Activated CD4-positive, alpha-beta T cell treated with anti-CD3 and anti-CD28 coated beads, Interleukin-2, amount 50 U/mL, for 1 hour (primary cell): ENCODE measurements at places on chromosomes 5 and 9.

GRCh38 chr9:133553973-133554713 lies 19.6 kb downstream of the ADAMTSL2 start:
- DNase-seq, result no peak

DNA sequence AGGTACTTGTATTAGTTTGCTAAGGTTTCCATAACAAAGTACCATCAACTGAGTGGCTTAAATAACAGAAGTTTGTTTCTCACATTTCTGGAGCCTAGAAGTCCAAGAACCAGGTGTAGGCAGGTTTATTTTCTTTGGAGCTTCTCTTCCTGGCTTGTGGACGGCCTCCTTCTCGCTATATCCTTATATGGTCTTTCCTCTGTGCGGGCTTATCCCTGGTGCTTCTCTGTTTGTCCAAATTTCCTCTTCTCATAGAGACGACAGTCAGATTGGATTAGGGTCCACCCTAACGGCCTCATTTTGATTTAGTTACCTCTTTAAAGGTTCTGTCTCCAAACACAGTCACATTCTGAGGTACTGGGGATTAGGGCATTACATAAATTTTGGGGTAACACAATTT lies 88.3 kb downstream of the RMI1 start:
- DNase-seq, result no peak

DNA sequence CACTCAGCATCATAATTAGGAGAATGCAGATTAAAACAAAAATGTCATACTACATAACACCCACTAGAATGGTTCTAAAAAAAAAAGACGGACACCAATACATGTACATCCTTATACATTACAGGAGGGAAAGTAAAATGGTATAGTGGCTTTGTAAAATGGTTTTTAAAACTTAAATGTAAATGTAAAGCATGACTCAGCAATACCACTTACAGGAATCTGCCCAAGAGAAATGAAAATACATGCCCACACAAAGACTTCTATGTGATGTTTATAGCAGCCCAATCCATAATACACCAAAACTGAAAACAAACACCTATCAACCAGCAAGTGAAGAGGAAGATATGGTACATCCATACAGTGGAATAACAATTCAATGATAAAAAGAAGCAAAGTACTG lies 939.1 kb upstream of the ACO1 start:
- no peak for DNase-seq

- no peak for DNase-seq
Measured at GRCh38 chr9:86488345-86488744, 134.1 kb upstream of the TUT7 start.

GRCh38 chr9:93670208-93671019 lies 94.0 kb downstream of the PHF2 start:
- DNase-seq, result no peak

DNA sequence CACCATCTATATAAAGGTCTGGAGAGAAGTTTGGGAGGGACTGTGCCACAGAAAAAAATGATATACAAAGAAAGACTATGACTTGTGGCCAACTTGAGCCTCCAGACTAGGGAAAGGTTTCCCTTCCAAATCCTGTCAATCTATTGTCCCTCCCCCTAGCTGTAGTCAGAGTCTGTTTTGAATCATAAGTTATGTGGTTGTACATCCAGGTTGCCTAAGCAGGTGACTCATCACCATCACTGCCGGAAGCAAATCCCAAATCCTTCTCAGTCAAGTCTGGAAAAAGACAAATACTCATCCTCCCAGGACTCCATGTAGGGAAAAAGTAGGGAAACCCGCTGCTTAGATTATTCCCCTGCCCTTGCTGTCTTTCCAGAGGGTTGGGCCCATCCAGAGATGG lies 235.7 kb downstream of the CDK5RAP2 start:
- no peak for DNase-seq

- no peak for DNase-seq
Measured at GRCh38 chr5:29077451-29077850, 2039.1 kb upstream of the CDH9 start.

DNA sequence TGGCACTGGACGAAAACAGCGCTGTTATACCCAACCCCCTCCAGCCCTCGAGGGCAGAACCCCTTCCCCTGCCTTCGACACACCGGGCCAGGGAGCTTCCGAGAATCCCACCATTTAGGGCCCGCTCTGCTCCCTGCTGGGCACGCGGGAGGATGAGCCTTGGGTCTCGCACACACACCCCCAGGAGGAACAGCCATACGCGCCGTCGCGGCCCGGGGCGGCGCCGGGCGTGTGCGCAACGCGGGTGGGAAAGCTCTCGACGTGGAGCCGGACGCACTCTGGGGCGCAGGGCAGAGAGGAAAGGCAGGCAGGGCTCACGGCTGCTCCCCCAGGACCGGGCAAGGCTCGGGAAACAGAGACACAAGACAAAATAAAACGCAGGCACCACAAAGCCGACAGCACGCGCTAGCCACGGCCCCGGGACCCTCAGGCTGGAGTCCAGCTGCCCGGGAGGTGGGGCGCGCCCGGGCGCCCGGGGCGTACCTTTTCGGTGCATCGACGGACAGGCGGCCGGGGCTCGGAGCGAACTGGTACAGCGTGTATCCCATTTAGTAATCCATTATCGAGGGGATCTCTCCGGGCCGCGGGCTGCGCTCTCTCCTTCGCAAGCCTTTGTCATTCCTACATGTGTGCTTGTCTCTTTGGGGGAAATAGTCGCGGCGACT lies 789 bp downstream of the SEMA6A start:
- no peak for DNase-seq

DNA sequence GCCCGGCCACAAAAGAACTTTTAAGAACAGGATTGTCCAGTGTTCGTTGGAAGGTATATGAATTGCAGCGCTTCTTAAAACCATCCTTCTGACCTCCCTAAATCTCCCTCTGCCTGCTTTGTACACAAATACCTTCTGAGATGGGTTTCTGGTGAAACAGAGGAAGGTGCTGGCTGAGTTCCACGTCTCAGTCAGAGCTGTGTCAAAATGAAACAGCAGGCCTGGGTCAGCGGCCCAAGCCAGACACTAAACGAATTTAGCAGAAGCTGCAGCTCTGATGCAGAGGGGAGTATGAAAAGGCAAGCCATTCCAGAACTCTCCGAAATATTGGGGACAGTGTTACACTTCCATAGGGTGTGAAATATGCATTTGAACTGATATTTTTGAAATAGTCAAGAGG lies 37.8 kb upstream of the CRB2 start:
- DNase-seq, result no peak

GRCh38 chr9:109143881-109144562 lies 23.0 kb downstream of the FRRS1L start:
- no peak for DNase-seq

DNA sequence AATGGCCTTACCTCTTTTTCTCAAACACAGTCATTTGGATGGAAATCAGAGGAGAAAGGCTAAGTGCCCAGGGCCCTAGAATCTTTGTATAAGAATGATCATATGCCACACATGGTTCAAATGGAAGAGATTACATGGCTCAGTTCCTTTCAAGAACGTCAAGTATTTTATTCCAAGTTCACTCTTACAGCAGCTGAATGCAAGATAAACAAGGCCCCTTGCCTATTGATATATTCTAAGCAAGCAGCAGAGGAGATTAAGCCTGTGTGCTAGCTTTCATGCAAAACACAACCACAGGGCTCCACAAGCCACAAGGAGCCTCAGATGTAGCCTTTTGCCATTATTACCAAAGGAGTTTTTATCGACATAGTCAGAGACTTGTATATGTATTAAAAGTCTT lies 55.3 kb upstream of the SLCO6A1 start:
- no peak for DNase-seq

GRCh38 chr5:15492545-15492944 lies 7.4 kb upstream of the FBXL7 start:
- no peak for DNase-seq

GRCh38 chr5:11027660-11028059 lies 266.6 kb upstream of the DAP start:
- DNase-seq, result no peak

GRCh38 chr9:77949751-77950436 lies 81.7 kb downstream of the GNAQ start:
- no peak for DNase-seq

DNA sequence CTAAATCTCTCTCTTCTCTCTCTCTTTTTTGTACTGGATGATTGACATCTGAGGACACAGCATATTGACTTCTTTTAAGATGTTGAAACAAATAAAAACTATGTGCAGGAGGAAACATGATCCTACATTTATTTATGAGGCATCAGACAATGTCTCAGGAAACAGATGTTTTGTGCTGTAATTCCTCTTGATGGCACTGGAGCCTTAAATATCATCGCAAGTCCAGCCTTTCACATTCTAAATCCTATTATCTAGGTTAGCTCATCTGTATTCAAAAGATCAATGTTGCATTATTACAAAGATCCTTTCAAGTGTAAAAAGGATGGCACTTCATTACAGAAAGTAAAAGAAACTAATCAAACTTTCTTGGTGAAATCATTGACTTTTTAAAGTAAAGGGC lies 63.9 kb downstream of the MAT2B start:
- DNase-seq, result no peak

- DNase-seq, result no peak
Measured at GRCh38 chr5:168076561-168076991, 214.9 kb upstream of the WWC1 start.

DNA sequence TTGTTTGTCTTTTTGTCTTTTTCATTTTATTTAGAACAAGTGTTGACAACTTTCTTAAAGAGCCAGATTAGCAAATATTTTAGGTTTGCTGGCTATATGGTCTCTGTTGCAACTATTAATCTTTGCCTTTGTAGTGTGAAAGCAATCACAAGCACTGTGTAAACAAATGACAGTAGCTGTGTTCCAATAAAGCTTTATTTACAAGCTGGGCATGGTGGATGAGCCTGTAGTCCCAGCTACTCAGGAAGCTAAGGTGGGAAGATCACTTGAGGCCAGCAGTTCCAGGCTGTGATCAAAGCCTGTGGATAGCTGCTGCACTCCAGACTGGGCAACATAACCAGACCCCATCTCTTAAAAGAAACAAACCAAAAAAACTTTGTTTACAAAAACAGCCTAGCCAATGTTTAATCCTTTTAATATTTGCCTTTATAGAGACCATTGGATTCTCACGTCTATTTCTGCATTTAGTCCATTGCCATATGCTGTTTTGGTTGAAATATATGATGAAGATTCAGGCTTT lies 2.5 kb downstream of the C5orf22 start:
- no peak for DNase-seq

GRCh38 chr5:135364421-135365262 lies 34.4 kb downstream of the MACROH2A1 start:
- no peak for DNase-seq

DNA sequence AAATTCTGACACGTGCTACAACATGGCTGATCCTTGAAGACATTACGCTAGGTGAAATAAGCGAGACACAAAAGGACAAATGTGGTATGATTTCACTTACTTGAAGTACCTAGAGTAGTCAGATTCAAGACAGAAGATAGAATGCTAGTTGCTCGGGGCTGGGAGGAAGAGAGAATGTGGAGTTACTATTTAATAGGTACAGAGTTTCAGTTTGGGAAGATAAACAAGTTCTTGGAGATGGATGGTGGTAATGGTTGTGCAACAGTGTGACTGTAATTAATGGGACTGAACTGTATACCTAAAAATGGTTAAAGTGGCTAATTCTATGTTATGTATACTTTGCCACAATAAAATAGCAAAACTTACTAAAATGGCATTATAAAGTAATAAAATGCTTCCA lies 34.4 kb downstream of the PAM start:
- DNase-seq, result no peak

DNA sequence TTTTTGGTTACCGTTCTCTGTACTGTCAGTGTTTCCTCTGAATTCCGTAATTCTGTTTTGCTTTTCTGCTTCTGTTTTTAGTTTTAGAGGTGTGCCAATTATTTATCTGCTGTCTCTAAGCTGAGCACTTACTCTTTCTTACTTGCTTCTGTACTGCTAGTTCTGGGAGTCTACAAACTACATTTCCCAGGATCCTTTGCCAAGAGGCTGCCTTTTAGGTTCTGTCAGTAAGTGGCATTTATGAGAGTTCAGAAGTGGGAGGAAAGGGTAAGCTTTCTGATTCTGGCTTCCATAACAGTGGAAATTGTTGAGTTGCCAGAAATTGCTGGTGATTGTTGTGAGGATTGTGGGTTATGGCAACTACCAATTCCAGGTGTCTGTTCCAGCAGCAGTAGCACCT lies 102.4 kb downstream of the OSTF1 start:
- DNase-seq, result no peak

GRCh38 chr9:22165144-22165543 lies 156.0 kb upstream of the CDKN2B start:
- no peak for DNase-seq
